A549 treated with CpdA at 1 μM for 4 hours (cell line): ENCODE measurements at places on chromosomes 3 and 15. TPM values are rescaled to one million over a fixed set of nuclear protein-coding genes. Genes with fewer than 3 reads are reported as not detected.

The CCDC12 gene
- total RNA-seq, result 51.7 to 95.4 TPM (median 52.6 TPM) in 5 replicates

The NR2E3 gene
- 0.17 to 0.38 TPM (median 0.21 TPM) in 4 of 5 replicates, not detected in the other for total RNA-seq

The AGBL1 gene
- total RNA-seq, result not detected in 5 replicates

The FSTL1 gene
- total RNA-seq, result 56.5 to 90.5 TPM (median 70.8 TPM) in 5 replicates

The CKMT1A gene
- 1.2 to 3.3 TPM (median 2.4 TPM) in 5 replicates for total RNA-seq

The SYNPR gene
- total RNA-seq, result not detected in 5 replicates

The HYAL1 gene
- 0.31 to 0.48 TPM (median 0.38 TPM) in 5 replicates for total RNA-seq

The STOML1 gene
- total RNA-seq, result 9.6 to 12.9 TPM (median 12.0 TPM) in 5 replicates

The VPS33B gene
- 11.2 to 17.4 TPM (median 13.7 TPM) in 5 replicates for total RNA-seq

The C3orf20 gene
- total RNA-seq, result not detected in 5 replicates

The ZNF770 gene
- total RNA-seq, result 14.6 to 17.7 TPM (median 16.6 TPM) in 5 replicates

The RYR3 gene
- 0.02 to 0.06 TPM (median 0.05 TPM) in 5 replicates for total RNA-seq

The DNAH1 gene
- 0.52 to 1.1 TPM (median 1.1 TPM) in 5 replicates for total RNA-seq

The ZNF619 gene
- total RNA-seq, result 1.3 to 1.9 TPM (median 1.8 TPM) in 5 replicates

The SERINC4 gene
- 0.05 to 0.12 TPM (median 0.08 TPM) in 4 of 5 replicates, not detected in the other for total RNA-seq

The GPR156 gene
- total RNA-seq, result 0.34 to 1.2 TPM (median 0.48 TPM) in 5 replicates

The TMEM41A gene
- total RNA-seq, result 18.3 to 24.0 TPM (median 21.3 TPM) in 5 replicates

The ZNF80 gene
- not detected in 5 replicates for total RNA-seq

The ZPLD1 gene
- total RNA-seq, result 0.02 TPM in 1 of 5 replicates, not detected in the others

The COX17 gene
- 98.4 to 137 TPM (median 112 TPM) in 5 replicates for total RNA-seq

The VGLL3 gene
- total RNA-seq, result 4.1 to 10.3 TPM (median 6.8 TPM) in 5 replicates

The PLA2G4E gene
- total RNA-seq, result not detected in 5 replicates

The TJP1 gene
- total RNA-seq, result 58.6 to 89.3 TPM (median 63.7 TPM) in 5 replicates

The GNAT1 gene
- total RNA-seq, result 0.02 TPM in 1 of 5 replicates, not detected in the others

The DNASE1L3 gene
- 0.09 to 0.30 TPM (median 0.16 TPM) in 3 of 5 replicates, not detected in the others for total RNA-seq

The POTEB gene
- total RNA-seq, result not detected in 5 replicates

The SLC7A14 gene
- total RNA-seq, result not detected in 5 replicates

The TGM5 gene
- not detected in 5 replicates for total RNA-seq

The CACNA2D3 gene
- total RNA-seq, result 0.02 TPM in 1 of 5 replicates, not detected in the others

The TLR9 gene
- total RNA-seq, result 0.08 TPM in 2 of 5 replicates, not detected in the others

The FBXL2 gene
- 6.0 to 8.5 TPM (median 7.2 TPM) in 5 replicates for total RNA-seq

The TRPM1 gene
- total RNA-seq, result not detected in 5 replicates

The SCN11A gene
- total RNA-seq, result not detected in 5 replicates

The CD96 gene
- not detected in 5 replicates for total RNA-seq

The CRYGS gene
- total RNA-seq, result 0.49 to 1.2 TPM (median 0.67 TPM) in 5 replicates

The RBPMS2 gene
- 7.1 to 9.5 TPM (median 8.9 TPM) in 5 replicates for total RNA-seq

The ZNF660 gene
- total RNA-seq, result not detected in 5 replicates

The TOPAZ1 gene
- total RNA-seq, result not detected in 5 replicates

The REC114 gene
- not detected in 5 replicates for total RNA-seq

The ERC2 gene
- 0.09 TPM in 1 of 5 replicates, not detected in the others for total RNA-seq

The CPLX3 gene
- not detected in 5 replicates for total RNA-seq

The TRH gene
- not detected in 5 replicates for total RNA-seq

The OR5K2 gene
- total RNA-seq, result not detected in 5 replicates

The LIPH gene
- 7.5 to 8.5 TPM (median 8.1 TPM) in 5 replicates for total RNA-seq

The GRAMD1C gene
- 0.33 to 1.0 TPM (median 0.59 TPM) in 5 replicates for total RNA-seq

The TUBGCP4 gene
- 5.2 to 6.9 TPM (median 6.5 TPM) in 5 replicates for total RNA-seq

The LARP6 gene
- total RNA-seq, result 56.7 to 84.5 TPM (median 78.1 TPM) in 5 replicates

The LRRC57 gene
- 10.9 to 13.5 TPM (median 11.0 TPM) in 5 replicates for total RNA-seq

The KBTBD13 gene
- not detected in 5 replicates for total RNA-seq

The RPL39L gene
- 45.1 to 52.1 TPM (median 51.3 TPM) in 5 replicates for total RNA-seq

The SPINK8 gene
- total RNA-seq, result not detected in 5 replicates

The ATP13A4 gene
- total RNA-seq, result 0.09 TPM in 1 of 5 replicates, not detected in the others

The KY gene
- 0.06 to 0.15 TPM (median 0.08 TPM) in 5 replicates for total RNA-seq

The GOLGA8K gene
- 0.29 to 0.96 TPM (median 0.73 TPM) in 5 replicates for total RNA-seq

The FHIT gene
- total RNA-seq, result 0.37 to 3.7 TPM (median 0.64 TPM) in 5 replicates

The GATA2 gene
- 4.1 to 5.5 TPM (median 5.5 TPM) in 5 replicates for total RNA-seq

The ARL6IP5 gene
- total RNA-seq, result 76.3 to 102 TPM (median 84.8 TPM) in 5 replicates

The PLD1 gene
- 7.2 to 9.6 TPM (median 8.4 TPM) in 5 replicates for total RNA-seq
